ENCODE measurements at places on chromosomes 2 and 18.

GRCh38 chr2:215002500-215002899, 135.9 kb downstream of the ABCA12 start:
- H3K4me1 ChIP-seq = no peaks in the 10 kb centered on the region
- DNase-seq = no peak
- no peaks in the 10 kb centered on the region for H3K36me3 ChIP-seq
- H3K27me3 ChIP-seq = no peaks in the 10 kb centered on the region

GRCh38 chr2:159558479-159558878, 57.9 kb downstream of the BAZ2B start:
- no peak for DNase-seq
- H3K4me1 ChIP-seq = no peaks in the 10 kb centered on the region
- H3K36me3 ChIP-seq = peaks cover 2% of the 10 kb centered on the region
- no peak overlapping the region for H3K4me3 ChIP-seq
- H3K27me3 ChIP-seq = no peaks in the 10 kb centered on the region
- no peak overlapping the region for H3K27ac ChIP-seq

DNA sequence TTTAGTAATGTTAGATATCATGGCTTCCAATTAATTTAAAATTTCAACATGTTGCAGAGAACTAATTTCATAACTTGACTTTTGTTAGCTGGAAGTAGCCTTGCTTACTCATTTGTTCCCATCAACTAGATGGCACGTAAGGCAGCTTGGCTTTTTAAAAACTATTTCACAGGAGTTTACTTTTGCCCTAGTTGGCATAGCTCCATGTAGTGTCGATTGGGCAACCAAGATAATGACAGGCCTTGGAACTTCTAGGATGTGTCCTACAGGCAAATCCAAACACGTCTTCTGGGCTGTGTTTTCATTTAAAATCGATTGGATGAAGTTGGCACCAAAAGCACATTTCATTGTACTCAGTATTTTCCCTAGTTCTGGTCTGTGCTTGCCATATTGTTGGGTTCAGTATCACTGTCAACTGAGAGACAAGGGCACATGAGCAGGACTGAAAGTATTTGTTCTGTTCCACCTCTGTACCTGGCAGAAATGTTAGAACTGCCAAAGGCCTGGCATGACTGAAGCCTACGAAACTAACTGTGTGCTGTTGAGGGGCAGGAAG, 29.4 kb downstream of the HADHB start:
- no peak for DNase-seq
- H3K27ac ChIP-seq = no peak overlapping the region
- peaks cover 27% of the 10 kb centered on the region for H3K36me3 ChIP-seq

- peaks cover 57% of the 10 kb centered on the region for H3K4me1 ChIP-seq
- peaks cover 10% of the 10 kb centered on the region for H3K36me3 ChIP-seq
- no peak overlapping the region for H3K27ac ChIP-seq
- no peak for DNase-seq
- H3K27me3 ChIP-seq = no peaks in the 10 kb centered on the region
These were observed 13.2 kb downstream of the MAPRE2 start for GRCh38 chr18:35054401-35054800.

DNA sequence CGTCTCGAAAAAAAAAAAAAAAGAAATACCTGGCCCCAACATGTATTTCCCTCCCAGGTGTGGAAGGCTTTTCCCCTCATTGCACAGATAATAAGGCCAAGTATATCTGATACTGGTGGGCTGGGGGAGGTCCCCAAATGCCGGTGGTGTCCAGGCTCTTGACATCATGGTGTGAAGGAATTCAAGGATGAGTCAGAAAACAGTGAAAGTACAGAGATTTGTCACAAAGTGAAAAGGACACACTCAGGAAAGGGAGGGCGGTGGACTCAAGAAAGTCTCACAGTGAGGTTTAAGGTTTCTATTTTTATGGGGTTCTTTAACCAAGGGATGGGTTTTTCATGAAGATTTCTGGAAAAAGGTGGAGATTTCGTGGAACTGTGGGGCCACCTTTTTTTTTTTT, 37.8 kb upstream of the FZD5 start:
- peaks cover 24% of the 10 kb centered on the region for H3K27me3 ChIP-seq
- H3K27ac ChIP-seq = no peak overlapping the region
- H3K4me3 ChIP-seq = no peak overlapping the region
- no peak for DNase-seq
- peaks cover 3% of the 10 kb centered on the region for H3K36me3 ChIP-seq
- H3K4me1 ChIP-seq = no peaks in the 10 kb centered on the region

DNA sequence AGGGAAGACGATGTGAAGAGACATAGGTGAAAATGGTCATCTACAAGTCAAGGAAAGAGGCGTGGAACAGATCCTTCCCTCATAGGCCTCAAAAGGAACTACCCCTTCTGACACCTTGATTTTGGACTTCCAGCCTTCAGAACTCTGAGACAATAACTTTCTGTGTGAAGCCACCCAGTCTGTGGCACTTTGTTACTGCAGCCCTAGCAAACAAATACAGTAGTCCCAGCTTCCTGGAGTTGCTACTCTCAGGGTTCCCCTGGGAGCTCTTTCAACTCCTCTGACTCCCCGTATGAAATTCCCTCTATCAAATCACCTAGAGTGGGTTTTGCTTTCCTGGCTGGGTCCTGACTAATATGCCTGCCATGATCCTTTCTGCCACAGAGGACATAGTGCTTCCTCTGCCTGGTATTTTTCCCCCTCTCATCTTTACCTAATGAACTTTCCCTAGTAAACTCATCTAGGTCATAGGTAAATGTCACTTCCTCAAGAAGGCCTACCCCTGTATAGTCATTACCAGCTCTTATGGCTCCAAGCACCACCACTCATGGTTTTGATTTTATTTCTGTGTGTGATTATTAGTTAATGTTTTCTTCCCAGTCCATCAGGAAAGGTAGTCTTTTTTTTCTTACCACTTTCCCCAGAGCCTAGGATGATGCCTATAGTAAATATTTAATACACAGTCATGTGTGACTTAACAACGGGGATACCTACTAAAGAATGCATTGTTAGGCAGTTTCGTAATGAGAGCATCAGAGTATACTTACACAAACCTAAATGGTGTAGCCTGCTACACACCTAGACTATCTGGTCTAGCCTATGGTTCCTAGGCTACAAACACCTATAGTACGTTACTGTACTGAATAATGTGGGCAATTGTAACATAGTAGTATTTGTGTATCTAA, 111.5 kb upstream of the LGALSL start:
- no peak overlapping the region for H3K4me3 ChIP-seq
- H3K4me1 ChIP-seq = no peaks in the 10 kb centered on the region
- H3K27me3 ChIP-seq = peaks cover 33% of the 10 kb centered on the region
- H3K27ac ChIP-seq = no peak overlapping the region
- no peaks in the 10 kb centered on the region for H3K36me3 ChIP-seq

GRCh38 chr2:105487142-105488069, 88.6 kb upstream of the FHL2 start:
- H3K27me3 ChIP-seq = peaks cover 18% of the 10 kb centered on the region
- DNase-seq = no peak
- no peak overlapping the region for H3K27ac ChIP-seq
- no peak overlapping the region for H3K4me3 ChIP-seq
- no peaks in the 10 kb centered on the region for H3K4me1 ChIP-seq
